SJSA1 (cell line): ENCODE measurements at places on chromosomes 1 and 21. TPM values are rescaled to one million over a fixed set of nuclear protein-coding genes. Genes with fewer than 3 reads are reported as not detected.
A peak's percentile ranks its signal among the peaks of the same experiment; 100 is the strongest.

GRCh38 chr1:222750651-222751050 is 13.6 kb downstream of the FAM177B start:
- no peak for DNase-seq

DNA sequence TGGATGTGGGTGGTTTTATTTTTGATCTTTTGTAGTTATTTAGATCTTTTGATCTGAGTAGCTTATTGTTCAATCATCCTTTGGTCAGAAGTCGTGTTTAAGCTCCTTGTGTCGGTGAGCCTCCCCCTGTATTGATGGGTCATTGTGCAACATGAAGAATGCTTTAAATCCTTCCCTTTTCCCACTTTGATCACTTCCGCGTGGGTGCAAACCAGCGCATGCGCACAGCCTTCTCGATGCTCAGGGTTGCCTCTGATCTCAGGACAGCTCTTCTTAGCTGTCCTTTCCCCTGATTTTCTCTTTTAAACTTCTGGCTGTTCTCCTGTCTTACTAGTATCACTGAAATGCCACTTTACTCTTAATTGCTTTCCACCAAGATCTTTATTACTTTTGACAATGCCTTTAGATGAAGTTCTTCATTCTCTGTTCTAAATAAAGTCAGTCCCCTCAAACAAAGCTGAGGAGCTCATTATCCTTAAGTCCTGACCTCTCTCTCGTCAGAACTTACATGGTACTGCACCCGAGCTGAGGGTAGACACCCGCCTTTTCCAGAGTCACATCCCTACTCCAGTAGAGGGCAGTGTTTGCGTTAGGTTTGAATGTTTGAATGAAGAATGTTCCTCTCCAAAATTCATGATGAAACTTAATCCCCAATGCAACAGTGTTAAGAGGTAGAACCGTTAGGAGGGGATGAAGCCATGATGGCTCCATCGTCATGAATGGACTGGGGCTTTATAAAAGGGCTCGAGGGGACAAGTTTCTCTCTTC is 547.9 kb upstream of the TMPRSS15 start:
- DNase-seq, result no peak

GRCh38 chr1:94772845-94773244 is 47.3 kb upstream of the SLC44A3 start:
- no peak for DNase-seq

The LRRN2 gene
- not detected in 2 replicates for total RNA-seq

The MYOM3 gene
- 0.03 TPM in 1 of 2 replicates, not detected in the other for total RNA-seq

DNA sequence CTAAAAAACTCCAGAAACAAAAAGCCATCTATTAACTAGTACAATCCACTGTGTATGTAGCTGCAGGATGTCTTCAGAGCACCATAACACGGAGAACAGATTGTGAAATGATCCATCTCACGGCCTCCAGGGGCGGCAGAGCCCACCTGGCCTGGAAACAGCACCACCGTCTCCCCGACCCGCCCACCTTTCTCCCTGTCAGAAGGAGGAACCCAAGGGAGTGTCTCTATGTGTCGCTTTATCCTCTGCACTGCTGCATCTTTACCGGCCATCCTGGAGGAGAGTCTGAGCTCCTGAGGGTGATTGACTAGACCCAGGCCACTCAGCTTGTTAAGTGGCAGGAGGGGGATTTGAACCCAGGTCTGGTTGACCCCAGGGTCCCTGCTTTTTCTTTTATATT is 405.0 kb downstream of the MATN1 start:
- peak; percentile 24 for DNase-seq

DNA sequence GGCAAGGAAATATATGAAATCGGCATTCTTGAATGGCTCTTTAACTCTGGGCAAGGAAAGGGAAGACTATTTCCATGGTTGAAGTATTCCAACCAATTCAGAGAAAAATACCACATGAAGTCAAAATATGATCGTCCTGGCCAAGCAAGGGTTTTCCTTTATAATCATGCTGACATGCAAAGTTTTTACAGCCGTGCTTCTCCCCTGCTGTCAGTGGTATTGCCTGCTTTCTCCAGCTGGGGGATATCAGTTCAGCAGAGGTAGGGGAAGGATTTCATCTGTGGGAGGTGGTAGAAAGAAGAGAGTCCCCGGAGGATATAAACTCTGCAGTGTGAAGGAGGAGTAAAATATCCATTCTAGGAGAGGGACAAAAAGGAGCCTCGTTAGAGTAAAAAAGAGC is 322.8 kb downstream of the PAPPA2 start:
- DNase-seq, result no peak

- DNase-seq, result no peak
Observed at GRCh38 chr1:14168326-14169063, 430.0 kb upstream of the KAZN start.

GRCh38 chr21:43922949-43923348 is 57.9 kb downstream of the AGPAT3 start:
- no peak for DNase-seq

DNA sequence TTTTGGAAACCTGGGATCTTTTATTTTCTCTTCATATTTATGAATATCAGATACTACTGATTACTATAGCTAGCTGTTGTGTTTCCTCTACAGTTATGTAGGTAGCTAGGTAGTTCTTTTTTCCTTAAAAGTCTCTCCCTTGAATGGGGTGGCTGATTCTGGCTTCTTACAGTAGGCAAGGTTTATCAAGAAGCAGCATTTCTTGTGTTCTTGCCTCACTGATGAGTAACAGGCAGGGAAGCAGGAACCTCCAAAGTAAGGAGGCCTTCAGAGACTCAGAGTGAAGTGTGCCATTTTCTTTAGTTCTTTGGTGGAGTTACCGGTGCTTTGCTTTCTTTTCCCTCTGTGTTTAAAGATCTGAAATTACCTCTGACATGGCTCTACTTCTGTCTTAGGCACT is 56.0 kb downstream of the ZMYM4 start:
- no peak for DNase-seq
